MCF 10A (cell line): ENCODE measurements at places on chromosomes 5 and 9.

DNA sequence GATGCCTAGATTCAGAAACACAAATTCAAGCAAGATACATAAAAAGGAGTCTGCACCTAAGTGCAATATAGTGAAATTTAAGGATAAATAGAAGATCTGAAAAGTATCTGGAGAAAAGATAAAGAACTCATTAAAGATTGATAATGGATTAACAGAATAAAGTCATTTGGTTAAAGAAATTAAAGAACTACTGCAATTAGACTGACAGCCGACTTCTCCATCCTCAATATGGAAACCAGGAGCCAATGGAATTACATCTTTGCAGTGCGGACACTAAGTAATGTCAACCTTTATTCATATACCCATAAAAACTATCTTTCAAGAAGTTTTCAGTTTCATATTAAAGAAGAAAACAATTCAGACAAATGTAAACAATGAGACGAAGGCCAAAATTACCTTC lies 81.0 kb downstream of the MRPL36 start:
- DNase-seq: peak; percentile 18

DNA sequence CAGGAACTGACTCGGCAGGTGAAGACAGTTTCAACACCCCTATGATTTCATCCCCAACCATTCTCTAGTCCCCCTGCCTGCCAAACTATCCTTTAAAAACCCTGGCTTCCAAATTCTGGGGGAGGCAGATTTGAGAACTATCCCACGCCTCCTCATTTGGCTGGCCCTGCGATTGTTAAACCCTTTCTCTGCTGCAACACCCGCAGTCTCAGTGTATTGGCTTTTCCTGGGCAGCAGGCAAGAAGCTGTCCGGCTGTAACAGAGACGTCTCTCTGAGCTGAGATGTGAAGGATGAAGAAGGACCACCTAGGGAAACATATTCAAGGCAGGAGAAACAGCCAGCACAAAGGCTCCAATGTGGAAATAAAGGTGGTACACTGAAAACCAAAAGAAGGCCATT lies 6.6 kb downstream of the ST6GALNAC6 start:
- DNase-seq: no peak

- no peak for DNase-seq
Measured at GRCh38 chr5:126819253-126819652, 42.3 kb downstream of the LMNB1 start.

GRCh38 chr5:129541648-129542251 lies 81.7 kb downstream of the ADAMTS19 start:
- peak; percentile 74 for DNase-seq

GRCh38 chr5:170483701-170484458 lies 19.9 kb upstream of the KCNIP1 start:
- DNase-seq: peak; percentile 90

DNA sequence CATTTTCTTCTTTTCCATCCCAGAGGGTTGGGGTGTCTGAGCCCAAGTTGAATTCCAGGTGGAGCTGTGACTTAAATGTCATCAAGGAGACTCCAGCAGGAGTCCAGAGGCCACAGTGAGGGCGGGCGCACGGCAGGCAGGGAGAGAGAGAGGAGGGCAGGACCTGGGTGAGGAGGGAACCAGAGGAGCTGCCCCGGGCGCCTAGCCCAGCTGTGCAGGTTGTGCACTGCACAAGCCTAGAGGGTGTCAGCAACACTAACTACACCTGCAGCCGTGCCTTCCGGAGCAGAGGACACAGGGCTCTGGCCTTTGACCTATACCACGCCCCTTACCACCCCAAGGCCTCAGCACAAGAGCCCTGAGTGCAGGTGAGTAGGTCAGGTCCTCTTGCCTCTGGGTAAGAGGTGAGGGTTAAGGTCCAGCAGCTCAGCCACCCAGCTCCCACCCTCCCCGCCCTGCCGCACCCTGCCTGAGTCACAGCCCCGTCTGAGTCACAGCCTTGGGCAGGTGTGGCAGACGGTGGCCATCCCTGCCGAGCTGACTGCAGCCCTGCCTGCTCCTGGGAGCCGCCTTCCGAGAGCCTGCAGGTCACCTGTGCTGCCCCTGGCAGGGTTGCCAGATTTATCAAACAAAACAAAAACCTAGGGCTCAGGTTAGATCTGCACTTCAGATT lies 6.4 kb upstream of the AGPAT2 start:
- peak; percentile 89 for DNase-seq

- no peak for DNase-seq
Measured at GRCh38 chr9:78397045-78397444, 100.1 kb downstream of the PSAT1 start.
